ENCODE measurements at places on chromosomes 5 and 9.

- no peaks in the 10 kb centered on the region for H3K4me1 ChIP-seq
- no peak overlapping the region for H3K4me3 ChIP-seq
- H3K36me3 ChIP-seq = peaks cover 41% of the 10 kb centered on the region
- H3K27ac ChIP-seq = no peak overlapping the region
Observed at GRCh38 chr9:129070696-129071525, 10.0 kb upstream of the DOLPP1 start.

- H3K4me3 ChIP-seq = peak overlapping the region; percentile 77
- peaks cover 53% of the 10 kb centered on the region for H3K4me1 ChIP-seq
- peak overlapping the region; percentile 41 for H3K27ac ChIP-seq
- H3K27me3 ChIP-seq = peaks cover 35% of the 10 kb centered on the region
- H3K36me3 ChIP-seq = no peaks in the 10 kb centered on the region
- DNase-seq = no peak
Observed at GRCh38 chr5:141874262-141874964, 3.8 kb downstream of the PCDH1 start.

- H3K4me1 ChIP-seq = peaks cover 20% of the 10 kb centered on the region
- H3K4me3 ChIP-seq = no peak overlapping the region
- DNase-seq = no peak
- no peak overlapping the region for H3K27ac ChIP-seq
- no peaks in the 10 kb centered on the region for H3K27me3 ChIP-seq
- no peaks in the 10 kb centered on the region for H3K36me3 ChIP-seq
Observed at GRCh38 chr5:67187006-67187715, 9.4 kb downstream of the CD180 start.

GRCh38 chr5:125277494-125278154, 531.2 kb upstream of the ZNF608 start:
- H3K4me1 ChIP-seq = no peaks in the 10 kb centered on the region
- H3K36me3 ChIP-seq = no peaks in the 10 kb centered on the region
- H3K27me3 ChIP-seq = no peaks in the 10 kb centered on the region
- no peak overlapping the region for H3K27ac ChIP-seq
- no peak overlapping the region for H3K4me3 ChIP-seq

DNA sequence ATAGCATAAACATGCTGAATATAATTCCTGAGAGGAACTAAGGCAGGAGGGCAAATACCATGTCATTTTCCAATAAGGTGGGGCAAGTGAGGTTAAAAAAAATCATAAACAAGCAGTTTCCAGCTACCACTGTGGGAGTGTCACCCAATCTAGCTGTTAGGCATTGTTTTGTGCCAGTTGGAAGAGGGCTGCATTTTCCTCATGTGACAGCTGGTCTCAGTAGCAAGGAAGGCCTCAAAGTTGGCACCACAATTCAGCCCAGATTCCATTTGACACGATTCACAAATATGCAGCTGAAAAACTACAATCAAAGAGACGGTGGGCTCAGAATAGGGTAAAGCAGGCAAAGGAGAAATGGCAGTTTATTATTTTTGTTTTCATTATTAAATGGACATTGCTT, 636.1 kb downstream of the KIF4B start:
- DNase-seq = no peak
- H3K4me3 ChIP-seq = no peak overlapping the region
- no peak overlapping the region for H3K27ac ChIP-seq
- no peaks in the 10 kb centered on the region for H3K27me3 ChIP-seq
- no peaks in the 10 kb centered on the region for H3K4me1 ChIP-seq

DNA sequence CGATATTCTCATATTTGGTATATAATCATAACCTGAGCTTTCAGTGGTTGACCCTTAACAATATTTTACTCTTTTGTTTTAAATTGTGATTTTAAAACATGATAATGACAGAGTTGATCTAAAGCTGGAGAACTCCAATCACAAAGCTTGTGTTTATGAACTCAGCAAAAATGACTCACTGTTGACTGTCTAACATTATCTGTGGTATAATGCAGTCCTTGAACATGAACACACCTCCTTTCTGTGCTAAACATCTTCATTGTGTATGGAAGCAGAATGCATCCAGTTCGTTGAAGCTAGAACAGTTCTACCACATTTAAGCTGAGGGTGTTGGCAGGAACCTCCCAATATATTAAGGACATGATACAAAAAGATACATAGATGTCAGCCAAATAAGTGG, 1030.2 kb upstream of the SEMA6A start:
- H3K36me3 ChIP-seq = no peaks in the 10 kb centered on the region
- no peak for DNase-seq

DNA sequence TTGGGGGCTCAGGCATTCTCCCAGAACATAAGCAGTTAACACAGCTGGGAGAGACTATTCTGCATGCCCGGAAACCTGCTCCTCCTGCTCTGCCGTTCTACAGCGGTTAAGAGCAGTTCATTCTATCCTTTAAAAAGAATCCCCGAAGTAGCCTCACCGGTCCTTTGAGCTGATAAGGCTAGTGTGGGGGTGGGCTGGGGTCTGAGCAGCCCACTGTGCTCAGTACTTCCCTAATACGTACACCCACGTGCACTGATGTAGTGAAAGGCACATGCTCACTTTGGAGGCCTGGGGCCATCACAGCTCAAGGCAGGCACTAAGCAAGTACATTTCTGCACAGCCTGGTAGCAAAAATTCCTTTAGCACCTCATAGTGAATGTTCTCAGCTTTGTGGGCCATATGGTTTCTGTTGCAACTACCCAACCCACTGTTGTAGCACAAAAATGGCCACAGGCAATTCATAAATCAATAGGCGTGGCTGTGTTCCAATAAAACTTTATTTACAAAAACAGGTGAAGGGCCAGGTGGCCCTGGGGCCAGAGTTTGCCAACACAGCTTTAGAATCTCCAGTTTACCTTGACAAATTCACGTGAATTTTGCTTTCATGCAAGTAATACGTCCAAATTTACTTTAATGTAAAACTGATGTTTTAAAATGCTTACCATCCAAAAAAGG, 136.4 kb downstream of the ZNF354C start:
- peak; percentile 24 for DNase-seq
- H3K27me3 ChIP-seq = no peaks in the 10 kb centered on the region
- no peak overlapping the region for H3K27ac ChIP-seq
- no peak overlapping the region for H3K4me3 ChIP-seq
- no peaks in the 10 kb centered on the region for H3K4me1 ChIP-seq

DNA sequence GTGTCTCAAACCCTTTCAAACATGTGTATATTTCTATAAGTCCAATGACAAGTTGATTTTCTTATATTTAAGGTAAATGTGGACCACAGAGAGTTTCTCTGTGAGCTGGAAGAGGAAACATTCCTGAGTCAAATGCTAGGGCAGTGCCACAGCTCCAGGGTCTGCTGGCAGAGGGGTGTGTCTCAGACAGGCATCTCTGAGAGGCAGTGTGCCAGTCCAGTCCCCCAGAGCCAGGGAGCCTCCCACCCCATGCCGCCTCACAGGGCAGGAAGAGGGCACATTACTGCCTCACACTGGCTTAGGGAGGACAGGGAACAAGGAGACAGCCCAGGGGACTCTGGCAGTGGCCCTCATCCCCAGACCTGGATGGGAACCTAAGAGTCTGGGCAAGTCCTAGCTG, 120.2 kb downstream of the TENT4A start:
- H3K4me1 ChIP-seq = no peaks in the 10 kb centered on the region
- H3K4me3 ChIP-seq = no peak overlapping the region
- DNase-seq = no peak
- H3K27ac ChIP-seq = no peak overlapping the region
- no peaks in the 10 kb centered on the region for H3K27me3 ChIP-seq
- H3K36me3 ChIP-seq = no peaks in the 10 kb centered on the region

DNA sequence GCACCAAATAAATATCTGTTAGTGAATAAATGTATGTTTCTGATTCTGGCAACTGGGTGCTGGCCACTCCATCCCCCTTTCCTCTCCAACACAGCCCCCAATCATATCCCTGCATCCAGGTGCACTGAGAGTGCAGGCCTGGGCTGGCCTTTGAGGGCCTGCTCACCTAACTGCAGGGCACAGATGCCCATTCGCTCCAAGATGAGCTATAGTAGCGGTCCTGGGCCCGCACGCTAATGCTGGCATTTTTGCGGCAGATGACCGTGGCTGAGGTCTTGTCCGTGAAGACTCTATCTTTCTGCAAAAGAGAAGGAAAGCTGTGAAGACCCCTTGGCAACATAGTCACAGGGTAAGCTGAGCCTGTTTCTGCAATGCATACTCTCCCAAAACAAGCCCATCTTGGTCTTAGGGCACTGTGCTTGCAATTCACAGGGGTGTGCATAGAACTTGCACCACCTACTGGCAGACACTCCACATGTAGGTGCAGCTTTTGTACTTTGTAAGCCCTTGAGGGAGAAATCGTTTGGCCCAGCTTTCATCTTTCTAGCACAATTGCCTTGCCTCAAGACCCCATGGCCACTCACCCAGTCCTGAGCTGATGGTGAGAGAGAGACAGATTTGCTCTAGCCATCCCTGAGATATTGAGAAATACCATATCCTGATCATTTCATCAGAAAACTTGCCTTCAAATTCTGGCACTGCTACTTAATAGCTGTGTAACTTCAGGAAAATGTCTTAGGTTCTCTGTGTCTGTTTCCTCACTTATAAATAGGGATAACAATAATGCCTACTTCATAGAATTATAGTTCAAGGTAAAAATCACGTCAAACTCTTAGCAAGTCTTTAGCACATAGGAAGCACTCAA, 13.5 kb downstream of the IL12B start:
- no peaks in the 10 kb centered on the region for H3K36me3 ChIP-seq
- no peak overlapping the region for H3K27ac ChIP-seq
- no peak overlapping the region for H3K4me3 ChIP-seq
- H3K27me3 ChIP-seq = peaks cover 5% of the 10 kb centered on the region
- DNase-seq = no peak

- H3K36me3 ChIP-seq = no peaks in the 10 kb centered on the region
- no peak overlapping the region for H3K27ac ChIP-seq
- no peaks in the 10 kb centered on the region for H3K4me1 ChIP-seq
- H3K27me3 ChIP-seq = no peaks in the 10 kb centered on the region
Observed at GRCh38 chr9:97811533-97812246, 41.3 kb upstream of the FOXE1 start.

- H3K4me3 ChIP-seq = no peak overlapping the region
- no peak for DNase-seq
- H3K4me1 ChIP-seq = no peaks in the 10 kb centered on the region
- H3K27ac ChIP-seq = no peak overlapping the region
- H3K36me3 ChIP-seq = no peaks in the 10 kb centered on the region
Observed at GRCh38 chr5:51487952-51488351, 104.7 kb downstream of the ISL1 start.

- H3K27ac ChIP-seq = no peak overlapping the region
- H3K36me3 ChIP-seq = no peaks in the 10 kb centered on the region
- H3K27me3 ChIP-seq = peaks cover 43% of the 10 kb centered on the region
- no peak overlapping the region for H3K4me3 ChIP-seq
- H3K4me1 ChIP-seq = peaks cover 48% of the 10 kb centered on the region
- DNase-seq = no peak
Observed at GRCh38 chr9:96023486-96023885, 148.0 kb downstream of the ERCC6L2 start.

GRCh38 chr5:53429706-53430105, 50.7 kb upstream of the FST start:
- H3K27ac ChIP-seq = no peak overlapping the region
- no peak for DNase-seq
- H3K36me3 ChIP-seq = no peaks in the 10 kb centered on the region
- H3K4me1 ChIP-seq = no peaks in the 10 kb centered on the region

DNA sequence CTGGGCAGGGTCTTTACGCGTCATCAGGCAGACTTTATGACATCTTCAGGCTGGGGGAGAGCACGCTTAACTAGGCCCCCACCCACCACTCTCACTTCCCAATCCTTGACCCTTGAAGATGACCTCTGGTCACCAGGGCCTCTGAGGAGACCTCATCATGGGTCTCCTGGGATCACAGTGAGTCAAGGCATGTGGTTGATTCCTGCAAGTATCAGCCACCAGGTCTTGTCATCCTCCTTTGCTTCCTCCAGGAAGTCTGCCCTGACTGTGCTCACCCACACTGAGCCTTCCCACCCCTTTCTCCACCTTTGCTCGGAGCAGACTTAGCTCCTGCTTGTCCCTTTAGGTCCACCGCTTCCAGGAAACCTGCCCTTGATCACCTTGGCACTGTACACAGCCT, 17.3 kb downstream of the ODF2 start:
- no peaks in the 10 kb centered on the region for H3K4me1 ChIP-seq
- peaks cover 75% of the 10 kb centered on the region for H3K36me3 ChIP-seq
- no peaks in the 10 kb centered on the region for H3K27me3 ChIP-seq
- H3K4me3 ChIP-seq = no peak overlapping the region
- no peak overlapping the region for H3K27ac ChIP-seq

GRCh38 chr9:25396828-25397227, 281.4 kb downstream of the TUSC1 start:
- H3K4me3 ChIP-seq = no peak overlapping the region
- no peaks in the 10 kb centered on the region for H3K4me1 ChIP-seq
- no peak for DNase-seq
- no peaks in the 10 kb centered on the region for H3K27me3 ChIP-seq
- no peak overlapping the region for H3K27ac ChIP-seq
- H3K36me3 ChIP-seq = no peaks in the 10 kb centered on the region

DNA sequence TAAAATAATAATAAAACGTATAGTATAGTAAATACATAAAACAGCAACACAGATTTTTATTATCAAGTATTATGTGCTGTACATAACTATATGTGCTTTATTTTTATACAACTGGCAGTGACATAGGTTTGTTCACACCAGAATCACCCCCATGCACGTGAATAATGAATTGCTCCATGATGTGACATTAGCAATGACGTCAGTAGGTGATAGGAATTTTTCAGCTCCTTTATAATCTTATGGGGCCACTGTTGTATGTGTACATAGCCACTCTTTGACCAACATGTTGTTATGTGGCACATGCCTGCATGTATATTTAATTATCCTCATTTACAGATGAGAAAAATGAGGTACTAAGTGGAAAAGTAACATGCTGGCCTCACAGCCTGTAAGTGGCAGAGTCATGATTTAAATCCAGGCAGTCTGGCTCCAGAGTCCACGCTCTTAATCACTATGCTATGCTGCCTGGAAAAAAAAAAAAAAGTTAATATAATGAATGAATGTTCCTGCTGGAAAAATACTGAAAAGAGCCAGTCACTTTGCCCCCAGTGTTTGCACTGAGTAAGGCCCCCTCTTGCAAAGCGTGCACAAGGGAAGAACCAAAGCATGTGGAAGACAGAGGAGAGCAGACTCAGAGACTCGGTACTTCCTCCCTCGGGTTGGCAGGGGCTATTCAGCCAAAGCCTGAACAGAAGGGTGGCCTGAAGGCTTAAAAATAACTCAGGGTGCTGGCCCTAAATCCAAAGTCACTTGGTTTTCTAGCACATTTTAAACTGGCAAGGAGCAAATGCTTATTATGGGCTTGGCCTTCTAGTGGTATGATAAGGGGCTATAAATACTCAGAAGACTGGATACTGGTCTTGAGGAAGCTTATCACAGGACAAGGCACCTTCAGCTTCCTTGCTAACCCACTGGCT, 206.8 kb downstream of the GLIS3 start:
- H3K4me3 ChIP-seq = no peak overlapping the region
- no peaks in the 10 kb centered on the region for H3K27me3 ChIP-seq
- H3K27ac ChIP-seq = no peak overlapping the region
- DNase-seq = no peak
- no peaks in the 10 kb centered on the region for H3K36me3 ChIP-seq

GRCh38 chr5:912280-913091, 19.8 kb downstream of the TRIP13 start:
- peak; percentile 59 for DNase-seq
- no peaks in the 10 kb centered on the region for H3K36me3 ChIP-seq
- no peaks in the 10 kb centered on the region for H3K4me1 ChIP-seq

GRCh38 chr9:135032868-135033460, 54.5 kb upstream of the OLFM1 start:
- no peak overlapping the region for H3K27ac ChIP-seq
- no peaks in the 10 kb centered on the region for H3K4me1 ChIP-seq
- no peaks in the 10 kb centered on the region for H3K36me3 ChIP-seq
- DNase-seq = no peak
- H3K4me3 ChIP-seq = no peak overlapping the region

Measured in lower lobe of right lung (tissue), 2 donors.